ENCODE measurements at places on chromosomes 4 and X.

DNA sequence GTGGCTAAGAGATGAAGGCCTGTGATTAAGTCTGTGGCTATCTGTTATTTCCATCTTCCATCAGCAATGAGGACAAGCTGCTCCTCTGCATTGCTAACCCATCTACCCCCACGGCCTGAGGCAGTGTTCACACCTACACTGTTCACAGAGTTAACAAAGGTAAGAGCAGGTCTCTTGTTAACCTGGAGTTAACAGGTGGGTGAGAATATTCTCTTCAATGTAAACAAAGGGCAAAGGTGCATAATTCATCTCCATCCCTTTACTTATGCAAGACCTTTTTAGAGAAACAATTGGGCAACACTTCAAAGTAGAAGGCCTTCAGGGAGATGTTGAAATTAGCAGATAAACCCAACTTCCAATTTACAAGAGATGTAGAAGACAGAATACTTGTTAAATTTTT, 2.8 kb downstream of the SLC35A2 start:
- no peak for DNase-seq

- no peak for DNase-seq
These were observed 23.5 kb downstream of the SPRY1 start for GRCh38 chr4:123419885-123420755.

GRCh38 chr4:25843340-25844097, 19.3 kb downstream of the SEL1L3 start:
- no peak for DNase-seq

DNA sequence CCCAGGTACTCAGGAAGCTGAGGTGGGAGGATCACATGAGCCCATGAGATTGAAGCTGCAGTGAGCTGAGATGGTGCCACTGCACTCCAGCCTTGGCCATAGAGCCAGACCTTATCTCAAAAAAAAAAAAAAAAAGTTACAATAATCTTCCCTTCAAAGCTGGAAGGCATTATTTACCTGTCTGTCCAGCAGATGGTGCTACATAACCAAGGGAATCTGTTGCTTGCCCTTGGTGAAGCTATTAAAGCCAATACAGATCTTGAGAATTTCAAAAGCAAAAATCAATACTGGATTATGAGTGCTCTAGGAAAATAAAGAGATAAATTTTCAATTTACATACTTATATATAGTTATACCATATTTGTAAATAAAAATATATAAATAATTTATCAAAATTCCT, 25.9 kb downstream of the PKD2 start:
- no peak for DNase-seq

DNA sequence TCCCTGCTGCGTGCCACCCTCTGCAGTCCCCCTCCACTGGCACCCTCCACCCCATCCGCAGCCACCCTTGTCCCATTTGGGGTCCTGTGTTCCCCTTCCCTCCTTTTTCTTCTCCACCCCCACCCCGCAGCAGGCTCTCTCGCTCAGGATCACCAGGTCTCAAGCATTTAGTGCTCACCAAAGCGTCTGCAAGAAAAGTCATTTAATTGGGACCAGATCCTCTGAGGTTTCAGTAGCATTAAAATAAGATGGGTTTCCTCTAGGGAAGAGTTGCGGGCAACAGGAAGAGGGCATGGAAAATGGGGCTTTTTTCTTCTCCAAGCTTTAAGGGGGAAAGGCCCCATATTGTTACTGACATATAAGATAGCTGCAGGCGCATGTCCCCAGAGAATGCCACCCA, 4.9 kb upstream of the HAUS7 start:
- no peak for DNase-seq

DNA sequence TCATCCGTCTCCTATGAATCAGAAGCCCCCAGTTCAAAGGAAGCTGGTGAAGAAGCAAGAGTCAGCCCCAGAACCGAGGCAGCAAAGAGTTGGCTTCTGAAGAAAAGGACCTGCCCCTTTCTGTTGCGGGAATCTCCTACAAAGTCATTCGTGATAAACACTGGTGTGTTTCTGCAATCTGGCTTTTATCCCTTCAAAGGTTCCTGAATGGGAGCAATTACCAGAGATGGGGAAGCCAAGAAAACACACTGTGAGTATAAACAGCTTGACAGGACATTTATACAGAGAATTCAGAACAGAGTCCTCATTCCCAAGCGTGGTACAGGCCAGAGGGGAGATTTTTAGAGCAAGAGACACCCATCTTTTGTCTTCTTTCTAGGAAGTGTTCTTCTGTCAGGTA, 226.8 kb upstream of the LNX1 start:
- no peak for DNase-seq

DNA sequence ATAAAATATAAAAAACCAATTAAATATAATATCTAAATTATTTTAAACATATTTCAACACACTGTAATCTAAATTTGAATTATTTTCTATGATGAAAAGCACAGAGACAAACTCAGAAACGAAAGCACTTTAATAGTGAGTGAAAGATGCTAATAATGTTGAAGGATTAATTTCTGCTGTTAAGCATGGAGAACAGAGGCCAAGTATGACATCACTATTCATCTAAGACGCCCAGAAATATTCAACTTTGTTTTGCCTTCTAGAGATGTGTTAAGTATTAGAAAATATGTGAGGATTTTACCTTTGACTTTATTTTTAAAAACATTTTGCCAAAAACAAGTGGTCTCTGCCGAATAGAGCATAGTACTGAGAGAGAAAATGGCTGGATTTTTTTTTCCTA, 19.3 kb downstream of the ARHGEF6 start:
- DNase-seq, result no peak

- DNase-seq, result no peak
These were observed 45.7 kb upstream of the EPGN start for GRCh38 chr4:74262522-74262921.

DNA sequence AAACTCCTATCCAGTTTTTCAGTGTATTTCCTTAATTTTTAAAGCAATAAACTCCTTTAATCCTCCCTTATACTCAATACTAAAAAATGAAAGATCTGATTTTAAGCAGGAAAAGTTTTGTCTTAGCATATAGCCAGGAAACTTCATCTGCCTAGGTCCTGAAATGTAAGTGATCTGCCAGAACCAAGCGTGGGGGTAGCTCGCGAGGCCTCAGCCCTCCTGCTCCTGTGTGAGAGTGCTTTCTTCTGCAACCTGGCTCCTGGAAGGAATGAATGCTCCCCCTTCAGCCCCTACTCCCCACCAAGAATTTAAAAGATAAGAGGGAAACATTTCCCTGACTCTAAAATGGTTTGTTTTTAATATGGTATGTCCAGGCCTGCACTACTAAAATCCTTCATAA, 160.1 kb downstream of the CBR4 start:
- no peak for DNase-seq

GRCh38 chr4:169189372-169189771, 81.4 kb downstream of the SH3RF1 start:
- DNase-seq, result no peak

- DNase-seq, result no peak
These were observed 552.7 kb upstream of the TENM3 start for GRCh38 chr4:181690498-181690897.

DNA sequence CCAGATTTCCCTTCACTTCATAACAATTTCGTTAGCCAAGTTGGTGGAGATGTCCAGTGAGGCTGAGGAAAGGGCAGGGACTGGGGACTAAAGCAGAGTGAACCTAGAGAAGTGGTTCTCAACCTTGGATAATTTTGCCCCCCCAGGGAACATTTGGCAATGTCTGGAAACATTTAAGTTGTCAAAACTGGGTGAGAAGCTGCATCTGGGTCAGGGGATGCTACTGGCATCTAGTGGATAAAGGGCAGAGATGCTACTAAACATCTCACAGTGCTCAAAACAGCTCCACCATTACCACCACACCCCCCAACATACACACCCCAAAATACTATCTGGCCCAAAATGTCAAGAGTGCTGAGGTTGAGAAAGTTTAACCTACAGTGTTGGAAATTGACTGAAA, 32.0 kb upstream of the FGF16 start:
- DNase-seq, result no peak

DNA sequence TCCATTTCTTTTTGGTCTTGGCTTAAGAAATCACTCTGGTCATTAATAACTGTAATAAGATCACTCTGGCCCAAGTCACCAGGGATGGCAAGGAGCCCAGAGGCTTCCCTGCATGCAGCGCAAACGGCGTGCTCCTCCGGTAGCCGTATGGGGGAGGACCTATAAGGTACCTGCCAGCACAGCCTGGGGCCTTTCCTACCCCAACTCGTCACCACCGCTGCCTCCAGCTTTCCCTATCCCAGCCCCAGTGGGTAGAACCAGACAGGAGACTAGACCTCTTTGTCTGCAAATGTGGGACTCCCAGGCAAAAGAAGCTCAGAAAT, 25.9 kb downstream of the HAND2 start:
- DNase-seq, result no peak

- no peak for DNase-seq
These were observed 56.9 kb upstream of the SMIM10 start for GRCh38 chrX:134933911-134934310.

- DNase-seq, result no peak
These were observed 122.4 kb downstream of the FNIP2 start for GRCh38 chr4:158891256-158891655.

DNA sequence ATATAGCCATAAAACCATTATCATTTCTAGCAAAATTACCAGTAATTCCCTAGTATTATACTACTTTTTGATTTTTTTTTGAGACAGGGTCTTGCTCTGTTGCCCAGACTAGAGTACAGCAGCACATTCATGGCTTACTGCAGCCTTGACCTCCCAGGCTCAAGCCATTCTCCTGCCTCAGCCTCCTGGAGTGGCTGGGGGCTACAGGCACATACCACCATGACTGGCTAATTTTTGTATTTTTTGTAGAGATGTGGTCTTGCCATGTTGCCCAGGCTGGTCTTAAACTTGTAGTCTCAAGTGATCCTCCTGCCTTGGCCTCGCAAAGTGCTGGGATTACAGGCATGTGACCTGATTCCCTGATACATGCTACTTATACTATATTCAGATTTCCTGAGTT, 13.7 kb downstream of the N4BP2 start:
- DNase-seq, result no peak

DNA sequence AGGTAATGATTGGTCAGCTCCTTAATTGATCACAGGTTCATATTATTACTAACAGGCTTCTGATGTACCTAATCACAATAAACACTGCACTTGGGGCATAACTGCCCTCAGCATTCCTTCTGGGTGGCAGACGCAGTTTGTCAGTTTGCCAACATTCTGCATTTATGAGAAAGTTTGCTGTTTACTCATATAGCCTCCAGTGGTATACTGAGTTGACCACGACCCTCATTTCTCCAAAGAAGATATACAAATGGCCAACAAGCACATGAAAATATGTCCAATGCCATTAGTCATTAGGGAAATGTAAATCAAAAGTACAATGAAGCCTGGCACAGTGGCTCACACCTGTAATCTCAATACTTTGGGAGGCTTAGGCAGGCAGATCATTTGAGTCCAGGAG, 26.3 kb downstream of the EFHC2 start:
- no peak for DNase-seq

DNA sequence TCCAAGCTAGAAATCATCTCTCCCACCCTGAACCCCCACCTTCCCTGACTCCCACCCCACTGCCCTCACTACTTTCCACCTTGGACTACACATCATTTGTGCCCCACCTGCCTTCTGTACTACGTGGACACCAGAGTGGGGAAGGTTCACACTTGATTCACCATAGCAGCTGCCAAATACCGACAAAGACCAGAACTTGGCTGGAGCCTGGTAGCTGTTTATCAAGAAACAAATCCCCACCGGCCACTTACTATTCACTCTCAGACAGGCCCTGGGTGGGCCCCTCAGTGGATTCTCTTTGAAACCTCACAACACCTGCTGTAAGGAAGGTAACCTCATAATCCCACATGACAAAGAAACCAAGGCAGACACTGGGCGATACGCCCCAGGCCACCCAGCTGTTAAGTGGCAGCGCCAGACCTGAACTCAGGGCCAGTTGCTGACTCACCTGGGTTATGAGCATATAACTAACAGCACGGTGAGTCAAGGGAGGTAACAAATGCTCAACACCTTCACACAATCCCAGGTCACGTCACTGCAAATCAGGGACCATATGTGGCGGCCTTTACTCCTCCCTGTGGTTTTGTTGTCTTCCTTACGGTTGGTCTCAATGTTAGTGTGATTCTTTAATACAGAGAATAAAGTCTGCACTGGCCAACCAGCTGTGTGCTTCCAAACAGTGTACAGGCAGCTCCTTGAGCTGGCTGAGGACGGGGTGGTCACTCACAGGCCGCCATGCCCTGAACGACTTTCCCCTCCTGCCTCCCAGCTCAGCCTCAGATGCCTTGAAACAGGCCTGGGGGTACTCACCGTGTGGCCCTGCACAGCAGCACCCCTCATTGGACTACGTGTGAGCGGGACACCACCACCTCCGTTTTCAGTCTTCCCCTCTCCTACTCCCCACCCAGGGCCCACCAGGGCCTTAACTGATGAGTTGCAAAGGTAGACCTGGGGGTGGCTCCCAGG, 7.5 kb downstream of the WDR1 start:
- no peak for DNase-seq

DNA sequence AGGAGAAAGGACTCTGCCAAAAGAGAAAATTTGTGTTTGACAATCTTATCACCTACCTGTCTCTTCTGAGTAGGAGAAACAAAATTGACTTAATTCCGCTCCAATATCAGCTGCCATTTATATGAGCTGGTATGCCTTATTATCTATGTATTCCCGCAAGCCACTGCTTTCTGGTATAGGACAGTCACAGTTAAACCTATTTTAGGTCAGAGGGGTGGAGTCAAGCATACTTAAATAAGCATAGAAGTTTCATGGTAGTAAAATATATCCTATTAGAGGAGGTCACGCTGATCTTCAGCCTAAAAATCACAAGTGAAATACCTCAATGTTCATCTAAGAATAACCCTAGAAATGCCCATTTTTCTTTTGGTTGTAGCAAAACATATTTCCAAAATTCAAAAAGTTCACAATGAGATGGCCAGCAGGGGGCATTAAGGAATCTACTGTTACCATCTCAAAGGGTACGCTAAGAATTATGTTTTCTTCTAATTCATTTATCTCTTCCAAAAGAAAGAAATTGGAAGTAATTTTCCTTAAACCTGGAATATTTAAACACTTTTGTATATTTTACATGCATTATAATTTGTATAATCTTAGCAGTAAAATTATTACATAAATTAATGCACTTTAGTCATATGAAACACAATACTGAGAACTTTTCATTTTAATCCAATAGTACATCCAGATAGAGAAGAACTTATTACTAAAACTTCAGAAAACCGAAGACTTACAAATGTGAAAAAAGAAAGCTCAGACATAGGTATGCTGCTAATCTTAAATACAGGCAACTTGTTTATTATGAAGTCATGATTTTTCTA, 10.5 kb downstream of the PPAT start:
- DNase-seq, result no peak

GRCh38 chr4:32025851-32026459, 1305.8 kb downstream of the PCDH7 start:
- DNase-seq, result peak; percentile 20

- no peak for DNase-seq
These were observed 79.1 kb downstream of the TRAPPC11 start for GRCh38 chr4:183738081-183738673.

DNA sequence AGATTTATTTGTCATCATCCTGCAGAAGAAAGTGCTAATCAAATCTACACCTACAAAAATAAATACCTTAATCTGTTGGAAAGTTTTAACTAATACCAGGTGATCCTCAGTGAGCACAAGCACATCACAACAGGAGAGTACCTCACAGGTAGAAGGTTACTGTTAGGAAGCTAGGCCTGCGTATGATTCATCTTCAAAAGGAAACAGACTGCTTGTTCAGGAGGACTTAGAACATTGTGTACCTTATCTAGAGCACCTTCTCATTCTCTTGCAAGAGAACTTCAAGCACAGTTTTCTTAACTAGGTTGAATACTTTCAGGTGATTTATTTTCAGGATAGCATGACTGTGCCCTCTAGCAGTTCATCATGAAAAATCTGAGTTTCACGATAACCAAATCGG, 54.2 kb downstream of the MND1 start:
- DNase-seq, result no peak

GRCh38 chr4:60134099-60134498, 1066.0 kb upstream of the ADGRL3 start:
- no peak for DNase-seq

Data from GM04504 (cell line).